Retina (tissue), 1 donor: ENCODE measurements at places on chromosomes 7 and 10.

- no peak for DNase-seq
These were observed 3.5 kb upstream of the EPHA1 start for GRCh38 chr7:143411976-143412708.

DNA sequence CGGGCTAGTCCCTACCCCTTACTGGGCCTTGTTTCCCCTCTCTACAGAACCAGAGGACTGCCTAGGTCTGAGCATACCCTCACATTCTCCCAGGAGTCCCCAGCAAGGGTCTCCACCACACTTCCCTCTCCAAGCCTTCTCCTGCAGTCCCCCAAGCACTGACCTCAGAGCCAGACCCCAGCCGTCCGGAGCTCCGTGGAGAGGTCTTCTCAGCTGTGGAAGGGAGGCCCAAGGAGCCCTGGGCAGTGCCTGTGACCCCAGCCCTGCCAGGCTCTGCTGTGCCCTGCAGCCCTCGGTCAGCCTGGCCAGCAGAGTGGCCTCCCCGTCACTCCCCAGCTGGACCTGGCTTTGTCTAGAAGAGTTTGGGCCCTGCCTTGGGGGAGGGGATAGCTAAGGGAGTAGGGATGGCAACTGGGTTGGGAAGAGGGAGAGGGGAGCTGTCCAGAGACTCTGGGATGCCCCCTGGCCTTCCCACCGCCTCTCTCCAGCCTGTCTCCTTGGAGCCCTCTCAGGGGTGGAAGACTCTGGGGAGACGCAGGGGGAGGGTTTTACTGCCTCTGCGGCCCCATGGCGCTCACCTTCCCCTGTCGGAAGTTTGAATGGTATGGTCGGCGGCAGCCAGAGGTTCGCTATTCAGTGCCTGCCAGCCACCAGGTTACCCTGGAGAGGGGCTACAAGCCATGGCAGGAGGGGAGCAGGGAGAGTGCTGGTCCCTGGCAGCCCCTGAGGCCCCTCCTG is at the start of gene C10orf105:
C10orf105 (minus strand) TSS at position 315 of the 738 bp plus-strand sequence. CDS start 3,441 bp downstream, outside the sequence.
- peak; percentile 61 for DNase-seq

DNA sequence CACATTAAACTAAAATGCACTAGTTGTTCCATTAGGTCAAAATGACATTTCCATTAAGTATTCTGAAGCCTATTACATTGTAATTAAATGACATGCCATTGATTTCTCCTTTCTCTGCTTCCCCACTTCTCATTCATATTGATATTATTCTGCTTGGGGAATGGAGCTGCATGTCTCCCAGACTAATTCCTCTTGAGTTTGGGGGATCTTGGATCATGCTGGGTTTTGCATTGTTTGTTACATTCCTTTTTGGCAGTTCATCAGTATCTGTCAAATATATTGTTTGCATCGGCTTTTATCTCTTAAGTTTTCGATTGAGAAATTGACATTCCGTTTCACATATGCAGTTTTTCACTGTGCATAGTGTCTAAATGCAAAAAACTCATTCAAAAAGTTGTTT is 65.1 kb upstream of the CYP26C1 start:
- no peak for DNase-seq

GRCh38 chr7:110854166-110854565 is 236.8 kb upstream of the LRRN3 start:
- DNase-seq: no peak

GRCh38 chr10:12327074-12327473 is 22.3 kb upstream of the CAMK1D start:
- no peak for DNase-seq

DNA sequence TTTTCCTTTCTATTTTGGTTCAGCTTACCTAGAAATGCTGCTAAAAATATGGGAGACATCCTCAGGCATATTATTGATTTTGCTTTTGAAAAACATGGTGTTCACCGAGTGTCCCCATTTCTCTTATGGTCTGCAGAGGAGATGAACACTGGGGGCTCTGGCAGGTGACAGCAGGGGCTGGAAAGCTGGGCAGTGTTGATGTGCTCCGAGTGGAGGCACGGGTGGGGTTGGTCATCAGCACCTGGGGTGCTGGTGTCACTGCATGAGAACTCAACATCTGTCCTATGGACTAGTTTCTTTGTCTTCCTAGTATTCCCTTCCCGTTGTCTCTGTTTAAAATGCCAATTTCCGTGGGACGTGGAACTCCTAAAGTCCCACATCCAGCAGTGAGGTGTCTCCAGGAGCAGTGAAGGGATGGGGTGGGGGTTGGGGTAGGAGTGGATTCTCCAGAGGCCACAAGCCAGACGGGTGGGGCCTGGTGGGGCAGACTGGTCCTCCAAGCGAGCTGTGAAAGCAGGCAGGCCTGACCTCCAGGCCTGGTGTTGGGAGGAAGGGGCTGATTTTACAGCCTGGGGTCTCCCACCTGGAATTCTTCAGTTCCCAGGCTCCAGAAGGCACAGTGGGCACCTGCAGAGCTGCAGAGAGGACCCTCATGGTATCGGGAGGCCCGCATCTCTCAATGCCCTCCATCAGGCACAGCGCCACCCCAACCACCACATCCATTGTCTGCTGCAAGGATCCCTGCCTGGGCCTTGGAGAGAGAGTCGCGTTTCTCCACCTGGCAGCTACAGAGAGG is 24.4 kb downstream of the ZNF775 start:
- no peak for DNase-seq

DNA sequence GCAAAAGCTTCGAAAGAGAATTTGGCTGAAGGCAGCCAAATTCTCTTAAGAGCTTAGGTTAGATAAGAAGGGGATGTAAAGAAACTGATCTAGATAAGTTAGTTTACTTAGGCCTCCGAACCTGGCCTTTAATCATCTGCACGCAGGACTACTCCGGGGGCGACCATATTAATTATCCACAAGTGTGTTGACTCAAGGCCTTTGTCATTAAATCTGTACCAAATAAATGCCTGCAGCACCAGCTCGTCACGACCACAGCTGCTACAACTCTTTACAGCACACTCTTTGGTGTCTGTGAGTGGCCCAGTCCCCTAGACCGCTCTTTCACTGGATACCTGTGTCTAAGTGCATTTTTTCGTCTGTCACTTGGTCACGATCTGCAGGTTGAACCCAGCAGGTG is 69.8 kb upstream of the LSM8 start:
- DNase-seq: no peak

DNA sequence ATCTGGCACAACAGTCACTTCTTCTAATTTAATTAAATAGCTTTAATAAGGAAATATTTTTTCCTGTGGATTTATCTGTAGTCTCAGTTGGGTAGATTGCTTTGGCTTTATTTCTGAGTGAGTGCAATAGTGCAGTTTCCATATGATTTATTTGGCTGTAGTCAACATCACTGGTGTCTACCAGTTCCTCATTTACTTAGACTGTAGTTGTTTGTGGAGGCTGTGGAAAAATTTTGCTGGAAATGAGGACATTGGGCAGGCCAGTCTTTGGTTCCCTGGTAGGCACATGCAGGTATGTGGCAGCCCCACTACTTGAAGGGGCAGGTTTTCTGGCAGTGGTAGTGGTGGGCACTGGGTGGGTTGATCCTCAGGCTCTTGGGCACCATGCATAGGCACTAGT is 15.5 kb downstream of the TAS2R40 start:
- DNase-seq: no peak

DNA sequence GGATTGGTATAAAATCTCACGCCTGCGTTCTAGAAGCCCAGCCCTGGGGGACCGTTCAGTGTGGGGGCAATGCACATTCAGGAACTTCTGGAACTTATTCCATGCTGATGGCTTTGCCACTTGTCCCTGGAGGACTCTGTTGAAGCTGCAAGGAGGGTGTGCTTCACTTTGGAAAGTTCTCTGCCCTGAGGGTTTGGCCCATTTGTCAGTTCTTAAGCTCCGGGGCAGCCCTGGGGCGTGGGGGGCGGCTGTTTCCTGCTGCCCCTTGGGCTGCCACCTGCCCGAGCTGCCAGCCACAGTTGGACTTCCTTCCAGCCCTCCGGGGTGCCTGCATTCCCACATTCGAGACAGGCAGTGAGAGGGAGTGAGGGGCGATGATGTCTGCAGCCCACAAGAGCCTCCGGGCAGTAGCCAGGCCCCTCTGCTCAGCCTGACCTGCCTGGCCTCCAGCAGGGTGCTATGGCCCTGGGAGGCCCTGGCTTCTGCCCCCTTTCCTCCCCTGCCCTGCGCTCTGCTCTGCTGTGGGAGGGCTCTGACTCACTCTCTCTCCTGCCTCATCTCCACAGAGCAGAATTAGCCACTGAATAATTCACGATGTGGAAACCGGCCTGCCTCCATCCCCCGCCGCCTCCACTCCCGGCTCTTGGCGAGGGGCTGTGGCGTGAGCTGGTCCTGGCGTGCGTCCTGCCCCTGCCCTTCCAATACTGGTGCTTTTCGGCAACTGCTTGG is 1.9 kb downstream of the TTYH3 start:
- peak; percentile 70 for DNase-seq

GRCh38 chr7:157691586-157692459 is 355.0 kb downstream of the DNAJB6 start:
- peak; percentile 87 for DNase-seq

DNA sequence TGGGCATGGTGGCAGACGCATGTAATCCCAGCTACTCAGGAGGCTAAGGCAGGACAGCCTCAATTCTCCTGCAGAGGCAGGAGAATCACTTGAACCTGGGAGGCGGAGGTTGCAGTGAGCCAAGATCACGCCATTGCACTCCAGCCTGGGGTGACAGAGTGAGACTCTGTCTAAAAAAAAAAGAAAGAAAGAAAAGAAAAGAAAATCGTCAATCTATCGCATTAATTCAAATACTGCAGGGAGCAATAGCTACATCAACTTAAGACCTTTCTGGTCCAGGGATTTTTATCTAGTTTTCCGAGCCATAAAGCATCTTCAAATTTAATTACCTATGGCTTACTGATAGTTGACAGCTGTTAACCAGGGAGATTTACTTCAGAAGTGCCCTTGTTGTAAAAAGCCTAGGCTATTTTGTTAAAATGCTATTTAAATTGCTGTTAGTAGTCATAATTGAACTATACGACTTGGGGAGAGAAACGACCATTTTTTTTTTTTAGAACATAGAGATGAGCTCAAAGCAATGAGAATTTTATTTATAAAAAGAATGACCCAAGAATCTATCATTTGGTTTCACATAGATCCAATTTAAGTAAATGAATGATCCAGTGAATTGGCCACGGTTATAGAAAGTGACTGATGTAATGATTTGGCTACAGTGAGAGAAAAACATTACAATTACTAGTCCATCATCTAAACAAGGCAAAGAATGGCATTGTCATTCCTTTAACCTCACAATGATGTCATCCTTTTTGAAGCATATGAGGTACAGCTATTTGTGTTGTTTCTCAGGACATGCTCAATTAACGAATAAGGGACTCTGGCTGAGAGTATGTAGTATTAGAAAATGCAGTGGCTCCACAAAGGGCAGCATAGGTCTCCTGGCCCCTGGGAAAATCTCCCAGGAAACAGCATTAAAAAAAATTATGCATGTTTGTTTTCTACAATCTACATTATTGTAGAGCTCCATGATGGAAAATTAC is 85.3 kb downstream of the SEMA3C start:
- DNase-seq: no peak

- no peak for DNase-seq
These were observed 740.5 kb downstream of the REEP3 start for GRCh38 chr10:64261676-64262075.

GRCh38 chr7:139118234-139118804 is 8.8 kb upstream of the ZC3HAV1 start:
- no peak for DNase-seq

DNA sequence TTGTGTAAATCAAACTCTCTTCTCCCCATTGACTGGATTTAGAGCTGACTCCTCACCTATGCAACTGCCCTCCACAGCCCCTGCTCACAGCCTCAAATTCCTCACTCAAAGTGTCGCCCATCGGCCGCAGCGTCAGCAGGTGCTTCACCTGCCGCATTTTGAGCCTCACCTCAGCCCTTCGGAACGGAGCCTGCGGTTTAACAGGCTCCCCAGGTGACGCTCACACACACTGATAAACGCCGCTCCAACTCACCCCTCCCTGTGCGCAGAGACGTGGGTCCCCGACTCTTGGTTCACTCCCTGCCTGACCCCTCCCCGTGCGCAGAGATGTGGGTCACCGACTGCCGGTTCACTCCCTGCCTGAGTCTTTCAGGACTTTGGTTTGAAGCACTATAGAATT is 57.1 kb downstream of the CARD11 start:
- no peak for DNase-seq

GRCh38 chr10:122492999-122493481 is 31.7 kb downstream of the HTRA1 start:
- DNase-seq: no peak

GRCh38 chr10:71663311-71663710 is 56.3 kb downstream of the C10orf105 start:
- no peak for DNase-seq

GRCh38 chr10:91210435-91210834 is 10.0 kb upstream of the PCGF5 start:
- DNase-seq: no peak
